ENCODE measurements at places on chromosomes 2 and 18.

GRCh38 chr2:134934641-134935040 lies 16.0 kb downstream of the CCNT2 start:
- no peak for DNase-seq

DNA sequence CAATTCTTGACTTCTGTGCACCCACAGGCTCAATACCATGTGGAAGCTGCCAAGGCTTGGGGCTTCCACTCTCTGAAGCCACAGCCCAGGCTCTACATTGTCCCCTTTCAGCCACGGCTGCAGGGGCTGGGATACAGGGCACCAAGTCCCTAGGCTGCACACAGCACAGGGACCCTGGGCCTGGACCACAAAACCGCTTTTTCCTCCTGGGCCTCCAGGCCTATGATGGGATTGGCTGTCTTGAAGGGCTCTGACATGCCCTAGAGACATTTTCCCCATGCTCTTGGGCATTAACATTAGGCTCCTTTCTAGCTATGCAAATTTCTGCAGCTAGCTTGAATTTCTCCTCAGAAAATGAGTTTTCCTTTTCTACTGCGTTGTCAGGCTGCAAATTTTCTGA lies 29.7 kb downstream of the NUP35 start:
- no peak for DNase-seq

- no peak for DNase-seq
These were observed 22.8 kb downstream of the ADRA2B start for GRCh38 chr2:96093528-96093927.

- DNase-seq, result no peak
These were observed 363.5 kb downstream of the CBLN2 start for GRCh38 chr18:72180689-72181088.

GRCh38 chr18:75054046-75054445 lies 154.9 kb downstream of the PTGR3 start:
- no peak for DNase-seq

Data from spinal cord (tissue), 10 donors.